ENCODE measurements at places on chromosomes 12 and 14.

DNA sequence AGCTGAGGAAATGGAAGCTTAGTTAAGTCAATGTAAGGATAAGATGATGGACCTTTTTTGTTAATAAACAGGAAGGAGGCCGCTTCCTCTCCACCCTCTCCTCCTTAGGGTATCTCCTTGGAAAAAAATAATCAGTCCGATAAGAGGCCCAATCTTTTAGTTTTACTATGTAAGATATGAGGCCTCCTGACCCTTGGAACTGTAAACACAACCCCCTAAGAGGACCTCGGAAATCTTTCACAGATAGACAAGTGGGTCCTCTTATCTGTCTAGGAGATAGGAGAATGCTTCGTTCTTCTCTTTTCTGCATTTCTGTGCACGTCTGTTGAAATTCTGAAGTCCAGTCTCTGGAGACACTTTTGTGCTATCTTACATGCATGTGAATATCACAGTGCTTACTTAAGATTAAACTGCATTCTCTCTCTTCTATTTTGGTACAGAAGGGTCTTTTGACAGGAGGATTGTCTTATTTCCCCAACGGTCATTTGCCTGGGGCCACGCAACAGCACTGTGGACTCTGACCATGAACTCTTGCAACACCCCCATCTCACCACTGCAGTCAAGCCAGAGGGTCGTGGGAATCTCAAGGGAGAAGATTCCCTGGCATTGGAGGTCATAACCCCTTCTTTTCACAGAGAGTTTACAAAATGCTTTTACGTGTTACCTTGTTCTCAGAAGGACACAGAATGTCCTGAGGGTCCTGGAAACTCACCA is 313.0 kb upstream of the RTL1 start:
- DNase-seq: no peak

DNA sequence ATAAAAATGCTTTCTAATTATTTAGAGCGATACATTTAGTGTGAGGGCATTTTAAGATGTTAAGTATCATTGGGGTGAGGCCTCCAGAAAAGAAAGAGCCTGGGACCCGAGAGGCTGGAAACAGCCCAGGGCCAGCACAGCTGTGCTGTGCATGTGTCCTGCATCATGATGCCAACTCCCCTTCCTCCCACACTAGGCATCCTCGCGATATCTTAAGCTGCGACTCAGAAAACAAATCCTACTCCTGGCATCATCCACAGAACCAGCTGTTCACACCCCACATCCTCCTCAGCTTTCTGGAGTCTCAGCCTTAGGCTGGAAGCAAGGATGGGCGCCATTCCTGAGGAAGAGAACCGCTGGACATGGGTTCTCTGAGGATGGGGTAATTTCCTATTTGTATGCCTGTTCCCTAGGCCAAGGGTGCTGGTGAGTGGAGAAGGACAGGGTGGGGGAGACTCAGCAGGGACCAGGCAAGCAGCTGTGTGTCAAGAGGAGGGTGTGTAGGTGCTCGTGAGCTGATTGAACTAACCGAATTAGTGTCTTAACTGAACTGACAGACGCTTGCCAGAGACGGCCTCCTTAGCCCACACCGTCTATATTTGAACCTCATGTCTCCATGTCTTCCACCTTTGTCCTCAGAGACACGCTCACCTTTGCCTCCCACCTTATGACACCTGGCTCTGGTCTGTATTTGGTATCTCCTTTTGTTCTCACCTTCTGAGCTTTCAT is 15.6 kb upstream of the MCRS1 start:
- DNase-seq: no peak

GRCh38 chr12:121581686-121582429 is 1.0 kb upstream of the KDM2B start:
- DNase-seq: no peak

GRCh38 chr12:23611320-23611719 is 338.1 kb downstream of the SOX5 start:
- DNase-seq: no peak

- no peak for DNase-seq
These were observed 185.5 kb downstream of the FOXN3 start for GRCh38 chr14:89231426-89232113.

GRCh38 chr12:64400041-64400440 is 4.2 kb upstream of the XPOT start:
- no peak for DNase-seq

DNA sequence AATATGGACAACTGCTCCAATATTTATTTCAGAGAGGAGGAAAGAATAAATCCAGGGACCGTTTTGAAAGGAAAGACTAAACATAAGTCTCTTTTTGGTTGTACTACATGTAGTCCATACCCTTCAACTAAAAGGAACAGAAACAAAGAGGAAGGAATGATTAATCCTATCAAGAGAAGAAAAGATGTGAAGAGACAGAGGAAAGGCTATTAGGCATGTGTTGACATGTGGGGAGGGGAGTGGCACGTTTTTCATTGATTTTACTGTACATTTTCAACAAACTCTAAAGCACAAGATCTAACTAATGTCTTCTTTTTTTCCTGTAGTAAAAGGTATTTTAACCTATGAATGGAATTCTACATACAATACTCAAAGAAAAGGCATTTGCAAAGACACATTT is 85.6 kb downstream of the NAV3 start:
- no peak for DNase-seq

DNA sequence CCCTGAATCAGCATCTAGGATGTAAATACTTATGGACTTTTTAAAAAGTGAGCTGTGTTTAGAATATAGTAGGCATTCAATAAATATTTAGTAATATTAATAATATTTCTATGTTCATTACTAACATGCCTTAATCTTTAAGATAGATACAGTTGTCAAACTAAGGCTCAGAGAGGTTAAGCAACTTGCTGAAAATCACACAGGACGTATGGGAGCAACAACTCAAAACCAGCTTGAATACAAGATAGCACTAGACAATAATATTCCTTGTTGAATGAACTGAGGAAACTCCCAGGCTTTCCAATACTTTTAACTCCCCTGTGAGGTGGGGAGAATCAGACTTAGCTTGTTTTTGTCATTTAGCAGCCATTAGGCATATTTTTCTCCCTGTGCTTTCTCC is 45.3 kb downstream of the LLPH start:
- DNase-seq: no peak

- no peak for DNase-seq
These were observed 86.6 kb downstream of the KITLG start for GRCh38 chr12:88493636-88494035.

DNA sequence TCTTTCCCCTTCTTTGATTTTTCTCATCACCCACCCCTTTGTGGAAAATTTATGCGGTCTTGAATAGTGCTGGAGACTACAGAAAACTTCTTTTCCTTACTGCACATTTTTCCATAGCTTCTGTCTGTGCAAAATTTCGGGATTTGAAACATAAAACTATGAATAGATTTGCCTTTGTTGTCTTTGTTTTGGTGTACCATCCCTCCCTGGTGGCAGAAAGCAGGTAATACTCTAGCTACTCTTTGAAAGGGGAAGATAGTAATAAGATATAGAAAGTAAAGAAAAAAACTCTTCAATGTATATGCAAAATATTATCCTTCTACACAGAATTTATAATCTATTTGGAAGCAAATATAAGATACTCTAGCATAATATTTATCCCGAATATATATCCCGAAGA is 79.1 kb upstream of the LMO3 start:
- no peak for DNase-seq

DNA sequence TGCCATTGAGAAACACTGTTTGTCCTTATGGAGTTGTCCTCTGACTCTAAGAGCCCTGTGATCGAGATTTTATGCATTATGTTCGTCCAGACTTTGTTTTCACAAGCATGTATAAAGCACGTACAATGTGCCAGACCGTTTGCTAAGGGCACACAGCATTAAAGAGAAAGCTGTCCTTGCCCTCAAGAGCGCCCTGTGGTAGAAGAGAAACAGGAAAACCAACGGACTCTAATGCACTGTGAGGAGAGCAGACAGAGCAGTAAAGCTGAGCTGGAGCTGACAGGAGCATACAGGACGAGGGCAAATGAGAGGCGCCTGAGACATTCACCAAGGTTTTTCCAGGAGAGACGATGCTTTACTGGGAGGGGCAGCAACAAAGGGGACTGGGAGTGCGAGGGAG is 66.2 kb upstream of the OVCH1 start:
- no peak for DNase-seq

DNA sequence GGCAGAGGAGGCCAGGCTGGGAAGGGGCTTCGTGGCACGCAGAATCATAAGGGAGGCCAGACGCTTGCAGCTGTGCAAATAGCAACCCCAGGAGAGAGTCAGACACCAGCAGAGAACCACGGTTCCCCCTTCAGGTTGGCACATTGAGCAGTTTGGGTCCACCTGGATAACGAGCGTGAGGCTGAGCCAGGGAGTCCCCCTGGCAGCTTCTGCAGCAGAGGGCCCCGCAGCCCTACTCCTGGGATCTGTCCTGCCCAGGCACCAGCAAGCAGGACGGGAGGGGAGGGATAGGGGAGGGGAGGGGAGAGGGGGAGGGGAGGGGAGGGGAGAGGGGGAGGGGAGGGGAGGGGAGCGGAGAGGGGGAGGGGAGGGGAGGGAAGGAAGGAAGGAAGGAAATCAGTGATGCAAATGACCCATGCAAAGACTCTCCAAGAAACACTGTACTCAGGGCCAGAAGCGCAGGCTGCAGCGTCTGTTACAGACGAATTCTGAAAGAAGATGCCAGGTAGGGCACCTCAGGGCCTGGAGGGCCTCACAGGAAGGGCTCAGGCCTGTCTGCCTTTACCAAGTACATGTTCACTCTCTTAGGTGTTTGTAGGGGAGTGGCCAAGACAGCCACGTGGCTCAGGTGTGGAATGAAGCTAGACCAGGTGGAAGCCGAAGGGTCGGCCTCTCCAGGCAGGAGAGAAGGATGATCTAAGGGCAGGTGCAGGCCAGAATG is 32.3 kb upstream of the MMP17 start:
- DNase-seq: no peak

DNA sequence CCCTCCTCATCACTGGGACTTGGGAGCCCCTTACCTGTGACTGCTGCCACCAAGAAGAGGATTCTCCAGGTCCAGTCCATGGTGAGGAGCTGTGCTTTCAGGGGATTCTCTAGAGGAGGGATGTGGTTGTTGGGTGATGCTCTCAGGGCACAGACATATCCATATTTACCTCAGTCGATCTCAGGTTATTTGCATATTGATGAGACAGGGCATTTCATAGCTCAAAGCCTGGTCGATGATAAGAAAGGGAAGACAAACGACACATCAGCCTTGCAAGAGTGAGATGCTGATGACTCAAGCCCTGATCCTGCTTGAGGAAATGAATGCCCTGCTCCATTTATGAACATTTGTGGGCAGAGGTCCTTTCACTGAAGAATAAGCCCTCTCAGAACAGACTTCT is 981.0 kb downstream of the TMEM121 start:
- DNase-seq: no peak
